HEK293T (cell line): ENCODE measurements at places on chromosomes 6 and 20.

- no peak for DNase-seq
Observed at GRCh38 chr6:54981276-54981609, 134.7 kb downstream of the FAM83B start.

GRCh38 chr6:147281895-147282565 lies 77.8 kb downstream of the STXBP5 start:
- DNase-seq, result no peak

- DNase-seq, result no peak
Observed at GRCh38 chr6:38233161-38233791, 406.5 kb downstream of the BTBD9 start.

- no peak for DNase-seq
Observed at GRCh38 chr6:167730441-167730840, 96.3 kb upstream of the AFDN start.

GRCh38 chr6:26086211-26086610 lies 1.0 kb upstream of the HFE start:
- no peak for DNase-seq

- DNase-seq, result no peak
Observed at GRCh38 chr6:158152659-158153058, 15.4 kb downstream of the SERAC1 start.

DNA sequence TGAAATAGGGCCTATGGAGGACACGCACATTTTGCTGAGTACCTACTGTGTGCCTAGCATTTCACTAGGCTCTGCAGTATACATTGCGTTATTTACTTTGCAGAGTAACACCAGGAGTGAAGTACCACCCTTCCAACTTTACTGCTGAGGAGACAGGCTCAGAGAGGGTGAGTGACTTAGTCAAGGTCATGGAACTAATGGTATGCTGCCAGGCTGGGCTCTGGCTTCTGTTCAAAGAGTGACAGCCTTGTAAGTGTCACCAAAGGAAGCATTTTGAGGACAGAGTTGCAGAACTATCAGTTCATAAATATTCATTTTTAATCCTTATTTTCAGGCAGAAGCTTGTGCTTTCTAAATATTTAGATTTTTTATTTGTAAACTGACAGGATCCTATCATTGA lies 754.9 kb upstream of the CHD6 start:
- no peak for DNase-seq

GRCh38 chr20:56552911-56553629 lies 20.0 kb downstream of the FAM209B start:
- no peak for DNase-seq

- no peak for DNase-seq
Observed at GRCh38 chr6:119934816-119935215, 585.3 kb upstream of the MAN1A1 start.

DNA sequence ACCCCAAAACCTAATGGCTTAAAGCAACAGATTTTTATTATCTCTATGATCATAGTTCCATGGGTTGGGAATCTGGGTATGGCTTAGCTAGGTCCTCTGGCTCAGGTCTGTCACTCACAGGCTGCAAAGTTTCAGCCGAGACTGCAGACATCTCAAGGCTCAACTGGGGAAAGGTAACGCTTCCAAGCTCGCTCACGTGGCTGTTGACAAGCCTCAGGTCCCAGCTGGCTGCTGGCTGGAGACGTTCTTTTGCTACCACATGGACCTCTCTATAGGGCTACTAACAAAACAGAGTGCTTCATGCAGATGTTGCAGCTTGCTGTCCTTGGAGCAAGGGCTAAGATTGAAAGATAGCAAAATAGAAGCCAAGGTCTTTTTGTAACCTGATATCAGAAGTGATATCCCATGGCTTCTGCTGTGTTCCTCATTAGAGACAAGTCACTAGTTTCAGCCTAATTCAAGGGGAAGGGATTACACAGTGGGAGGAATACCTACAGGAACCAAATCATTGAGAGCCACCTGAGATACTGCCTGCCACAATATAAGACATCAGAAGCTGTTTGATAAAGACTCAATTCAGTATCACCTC lies 6.6 kb downstream of the HTR1E start:
- no peak for DNase-seq

DNA sequence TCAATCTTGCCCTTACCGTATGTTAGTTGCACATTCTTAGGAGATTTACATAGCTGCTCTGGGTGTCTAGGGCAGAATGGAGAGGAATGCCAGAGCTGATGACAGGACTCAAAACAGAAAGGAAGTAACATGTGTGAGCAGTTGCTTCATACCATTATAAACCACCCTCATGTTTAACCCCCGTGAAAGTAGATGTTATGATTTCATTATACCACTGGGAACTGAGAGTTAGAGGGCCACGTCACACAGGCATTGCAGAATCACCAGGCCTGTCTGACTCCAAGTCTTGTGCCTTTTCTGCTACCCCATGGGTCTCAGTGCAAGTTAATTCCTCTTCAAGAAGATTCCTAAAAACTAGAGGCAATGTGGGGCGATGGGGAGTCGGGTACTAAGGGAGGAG lies 23.5 kb upstream of the SIM1 start:
- DNase-seq, result no peak

DNA sequence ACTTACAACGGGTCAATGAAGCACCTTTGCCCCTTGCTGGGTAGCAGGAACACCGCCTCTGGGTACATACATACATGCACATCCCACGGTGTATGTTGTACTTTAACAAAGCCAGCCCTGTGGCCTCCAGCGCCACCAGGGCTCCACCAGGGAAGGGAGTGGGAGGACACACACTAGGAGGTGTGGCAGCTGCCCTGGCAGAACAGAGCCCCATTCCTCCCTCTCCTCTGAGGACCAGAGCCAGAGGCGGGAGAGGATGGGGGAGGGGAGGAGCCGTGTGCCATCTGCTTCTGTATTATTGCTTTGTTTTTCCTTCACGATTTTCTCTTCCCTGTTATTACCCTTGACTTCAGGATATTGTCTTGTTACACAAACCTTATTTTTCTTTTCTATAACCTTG lies 105.8 kb upstream of the TRAF3IP2 start:
- no peak for DNase-seq

GRCh38 chr6:31727717-31728671 lies 1.1 kb downstream of the DDAH2 start:
- no peak for DNase-seq

DNA sequence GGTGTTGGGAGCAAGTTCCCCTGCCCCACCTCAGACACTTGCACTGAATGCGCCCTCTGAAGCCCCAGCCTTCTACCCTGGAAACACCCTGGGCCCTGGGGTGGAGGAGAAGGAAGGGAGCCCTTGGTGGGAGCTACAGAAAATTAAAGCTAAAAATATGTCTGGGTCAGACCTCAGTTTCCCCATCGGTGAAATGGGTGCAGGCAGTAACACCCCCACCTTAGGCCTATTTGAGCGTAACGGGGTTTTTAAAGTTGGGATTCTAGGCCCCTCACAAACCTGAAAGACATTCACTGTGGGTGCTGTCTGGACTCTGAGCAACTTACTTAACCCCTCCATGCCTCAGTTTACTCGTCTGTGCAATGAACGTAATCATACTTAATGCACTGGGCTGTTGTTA lies 19.3 kb upstream of the CDH22 start:
- DNase-seq, result no peak

GRCh38 chr20:54025251-54025771 lies 45.1 kb downstream of the BCAS1 start:
- no peak for DNase-seq

DNA sequence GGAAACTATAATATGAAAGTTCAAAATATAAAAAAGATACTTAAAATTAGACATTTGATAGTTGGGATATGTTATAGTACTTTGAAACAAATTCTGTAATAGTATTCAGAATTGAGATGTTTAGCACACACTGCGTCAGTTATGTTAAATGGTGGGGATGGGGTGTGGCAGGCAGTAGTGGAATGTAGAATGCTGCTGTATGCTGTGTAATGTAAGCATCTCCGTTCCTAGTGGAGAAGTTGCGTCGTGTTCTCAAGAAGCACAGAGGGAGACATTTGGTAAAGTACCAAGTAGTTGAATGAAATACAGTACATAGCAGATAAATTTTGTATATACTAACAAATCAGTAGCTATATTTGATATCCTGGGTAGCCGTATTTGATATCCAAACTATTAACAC lies 192.4 kb downstream of the ZFAND3 start:
- no peak for DNase-seq

- no peak for DNase-seq
Observed at GRCh38 chr6:156017838-156018237, 562.2 kb upstream of the NOX3 start.

DNA sequence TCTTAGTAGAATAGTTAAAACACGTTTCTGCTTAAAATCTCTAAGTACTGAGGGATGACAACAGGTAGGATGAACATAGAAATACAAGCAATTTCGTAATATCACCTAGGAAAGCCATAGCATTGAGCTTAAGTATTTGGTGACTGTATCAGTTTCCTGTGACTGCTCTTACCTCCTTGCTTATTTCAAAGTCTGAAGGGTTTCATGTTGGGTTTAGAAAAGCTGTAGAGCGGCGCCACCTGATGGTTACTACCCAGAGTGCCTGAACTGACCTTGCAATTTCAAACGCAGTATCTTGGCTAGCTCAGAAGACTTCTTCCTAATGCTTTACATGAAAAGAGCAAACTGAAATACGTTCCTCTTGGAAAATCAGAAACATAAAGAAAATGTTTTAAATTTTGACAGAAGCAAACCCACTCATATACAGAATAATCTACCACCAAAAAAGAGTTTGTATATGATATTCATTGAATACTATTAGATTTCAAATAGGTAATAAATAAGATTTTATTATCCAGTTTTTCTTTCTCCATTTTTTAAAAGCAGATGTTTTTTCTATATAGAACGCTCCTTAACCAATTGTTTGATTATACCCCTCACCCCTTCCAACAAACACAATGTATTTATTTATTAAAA lies 82.3 kb upstream of the RIPOR2 start:
- DNase-seq, result no peak

- no peak for DNase-seq
Observed at GRCh38 chr20:57587278-57587988, 26.5 kb downstream of the PCK1 start.

- DNase-seq, result no peak
Observed at GRCh38 chr20:37933786-37934633, 31.1 kb downstream of the VSTM2L start.
